ENCODE measurements at places on chromosomes 2 and 18.

GRCh38 chr18:11293794-11294193 is 144.4 kb upstream of the PIEZO2 start:
- no peak for DNase-seq

DNA sequence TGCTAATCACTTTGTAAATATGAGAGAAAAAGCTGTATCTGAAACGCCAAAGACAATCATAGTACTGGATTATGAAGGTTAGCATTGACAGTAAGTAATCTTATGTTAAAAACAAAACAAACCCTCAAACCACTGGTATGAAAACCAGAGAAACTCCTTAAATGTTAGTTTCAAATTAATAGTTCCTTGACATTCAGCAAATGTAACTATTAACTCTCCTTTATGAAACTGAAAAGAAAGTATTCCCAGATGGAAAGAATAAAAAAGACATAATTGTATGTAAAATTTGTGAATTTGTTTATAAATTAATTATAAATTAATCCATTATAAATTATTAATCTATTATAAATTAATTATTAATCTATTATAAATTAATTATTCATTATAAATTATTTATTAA is 12.3 kb downstream of the FASTKD1 start:
- no peak for DNase-seq

GRCh38 chr18:43772907-43773306 is 495.6 kb upstream of the SYT4 start:
- DNase-seq, result no peak

- DNase-seq, result no peak
Measured at GRCh38 chr18:77634494-77634893, 384.8 kb downstream of the GALR1 start.

DNA sequence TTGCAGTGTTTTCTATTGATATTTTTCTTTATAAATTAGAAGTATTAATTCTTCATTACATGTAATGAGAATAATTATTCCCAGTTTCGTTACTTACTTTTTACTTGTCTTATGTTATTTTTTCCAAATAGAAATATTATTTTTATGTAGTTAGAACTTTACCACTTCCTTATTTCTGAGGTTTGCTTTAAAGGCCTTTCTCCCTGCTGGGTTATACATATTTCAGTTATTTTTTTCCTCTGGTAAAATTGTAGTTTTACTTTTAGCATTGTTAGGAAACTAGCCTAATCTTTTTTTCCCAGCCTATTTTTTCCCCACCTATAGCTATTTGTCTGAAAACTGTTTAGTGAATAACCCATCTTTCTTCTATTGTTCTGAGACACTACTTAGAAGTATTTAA is 17.1 kb downstream of the RNF144A start:
- no peak for DNase-seq

- no peak for DNase-seq
Measured at GRCh38 chr2:236608188-236608525, 38.5 kb downstream of the ACKR3 start.

DNA sequence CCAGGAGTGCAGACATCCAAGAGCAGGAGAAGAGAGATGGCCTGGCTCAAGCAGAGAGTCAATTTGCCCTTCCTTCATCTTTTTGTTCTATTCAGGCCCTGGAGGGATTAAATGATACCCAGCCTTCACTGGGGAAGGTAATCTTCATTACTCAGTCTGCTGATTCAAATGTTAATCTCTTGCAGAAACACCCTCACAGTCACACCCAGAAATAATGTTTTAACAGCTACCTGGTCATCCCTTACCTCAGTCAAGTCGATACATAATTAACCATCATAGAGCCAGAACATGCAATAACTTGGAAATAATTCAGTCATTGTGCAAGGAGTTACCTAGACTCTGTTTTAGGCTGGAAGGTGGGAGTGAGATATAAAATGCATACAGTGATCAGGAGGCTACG is 163.7 kb upstream of the TNP1 start:
- DNase-seq, result no peak

DNA sequence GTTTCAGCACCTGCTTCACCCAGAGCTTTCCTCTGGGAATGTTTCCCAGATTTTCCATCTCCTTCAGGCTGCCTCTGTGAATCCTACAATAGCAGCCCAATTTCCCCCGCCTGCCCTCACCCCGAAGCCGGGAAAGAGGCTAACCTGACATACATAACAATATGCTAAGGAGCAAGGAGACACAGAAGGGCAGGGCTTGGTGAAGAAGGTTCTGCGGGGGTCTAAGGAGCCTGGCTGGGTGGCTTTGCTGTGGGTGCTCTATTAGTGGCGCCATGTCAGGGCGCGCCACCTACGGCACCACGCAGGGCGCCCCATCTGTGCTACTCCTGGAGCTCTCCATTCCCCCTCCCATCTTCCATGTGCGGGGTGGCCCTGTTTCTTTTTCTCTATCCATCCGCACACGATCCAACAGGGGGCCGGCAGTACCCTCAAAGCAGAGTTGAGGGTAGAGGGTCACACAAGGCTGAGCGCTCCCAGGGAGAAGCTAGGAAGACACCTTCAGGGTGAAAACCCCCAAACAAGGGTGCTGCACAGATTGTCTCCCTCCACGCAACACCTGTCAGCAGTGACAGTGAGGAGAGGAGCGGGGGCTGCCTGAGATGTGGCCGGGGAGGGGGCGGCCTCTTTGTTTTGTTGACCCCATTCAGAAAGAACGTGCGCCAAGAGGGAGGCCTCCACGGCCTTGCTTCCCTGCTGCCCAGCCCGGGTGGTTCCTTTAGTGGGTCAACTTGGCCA is 101.4 kb downstream of the PDCL3 start:
- no peak for DNase-seq

GRCh38 chr18:24860978-24861680 is 400.7 kb downstream of the HRH4 start:
- DNase-seq, result no peak

- DNase-seq, result no peak
Measured at GRCh38 chr2:3712831-3713503, 9.6 kb downstream of the DCDC2C start.

GRCh38 chr2:864501-865106 is 86.0 kb upstream of the SNTG2 start:
- no peak for DNase-seq

DNA sequence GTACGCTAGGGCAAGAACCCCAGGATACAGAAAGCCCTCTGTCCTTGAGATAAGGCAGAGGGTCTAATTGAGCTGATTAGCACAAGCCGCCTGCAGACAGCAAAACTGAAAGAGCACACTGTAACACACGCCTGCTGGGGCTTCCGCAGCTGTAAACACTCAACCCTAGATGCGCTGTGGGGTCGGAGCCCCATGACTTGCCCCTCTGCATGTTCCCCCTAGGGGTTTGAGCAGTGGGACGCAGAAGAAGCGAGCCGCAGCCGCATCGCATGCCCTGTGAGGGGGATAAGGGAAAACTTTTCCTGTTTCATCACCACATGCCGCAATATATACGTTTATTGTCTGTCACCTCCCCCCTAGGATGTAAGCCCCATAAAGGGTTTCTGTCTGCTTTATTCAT is 384.6 kb downstream of the PLCL1 start:
- DNase-seq, result no peak

All from astrocyte of the hippocampus (primary cell).